ENCODE measurements at places on chromosomes 7 and 10.

DNA sequence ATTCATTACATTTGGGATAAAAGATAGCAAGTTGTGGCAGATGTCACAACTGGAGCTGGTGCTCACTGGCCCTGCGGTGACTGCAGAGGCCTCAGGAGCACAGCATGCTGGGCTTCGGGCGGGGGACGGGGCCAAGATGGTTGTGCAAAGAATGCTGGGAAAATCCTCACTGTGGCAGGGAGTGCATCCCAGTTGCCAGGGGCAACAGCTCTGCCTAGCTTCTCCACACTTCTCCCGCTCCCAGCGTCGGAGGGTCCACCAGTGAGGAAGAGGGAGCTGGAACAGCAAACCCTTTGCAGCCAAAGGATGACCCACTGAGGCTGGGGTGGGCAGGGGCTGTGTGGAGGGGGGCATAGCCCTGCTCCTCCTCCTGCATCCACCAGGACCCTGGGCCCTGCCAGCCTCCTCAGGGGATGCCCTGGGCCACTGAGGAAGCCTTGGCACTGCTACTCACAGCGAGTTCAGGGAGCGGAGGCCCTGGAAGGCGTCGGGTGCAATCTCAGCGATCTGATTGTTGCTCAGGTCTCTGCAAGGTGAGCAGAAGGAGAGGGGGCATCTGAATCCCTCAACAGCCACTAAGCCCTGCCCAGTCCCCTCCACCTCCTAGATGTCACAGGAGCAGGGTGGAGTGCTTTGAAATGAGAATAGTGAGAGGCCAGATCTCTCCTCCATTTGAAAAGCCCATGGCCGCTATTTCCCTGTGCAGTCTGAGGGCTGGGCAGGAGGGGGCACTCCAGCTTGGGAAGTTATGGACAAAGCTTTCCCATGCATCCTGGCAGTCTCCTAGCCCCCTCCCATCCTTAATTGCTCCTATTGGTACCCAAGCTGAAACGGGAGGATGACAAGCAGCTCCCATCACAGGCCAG lies 126.5 kb downstream of the SLIT1 start:
- no peak for DNase-seq

- DNase-seq = no peak
Measured at GRCh38 chr7:104767826-104768536, 246.0 kb upstream of the KMT2E start.

DNA sequence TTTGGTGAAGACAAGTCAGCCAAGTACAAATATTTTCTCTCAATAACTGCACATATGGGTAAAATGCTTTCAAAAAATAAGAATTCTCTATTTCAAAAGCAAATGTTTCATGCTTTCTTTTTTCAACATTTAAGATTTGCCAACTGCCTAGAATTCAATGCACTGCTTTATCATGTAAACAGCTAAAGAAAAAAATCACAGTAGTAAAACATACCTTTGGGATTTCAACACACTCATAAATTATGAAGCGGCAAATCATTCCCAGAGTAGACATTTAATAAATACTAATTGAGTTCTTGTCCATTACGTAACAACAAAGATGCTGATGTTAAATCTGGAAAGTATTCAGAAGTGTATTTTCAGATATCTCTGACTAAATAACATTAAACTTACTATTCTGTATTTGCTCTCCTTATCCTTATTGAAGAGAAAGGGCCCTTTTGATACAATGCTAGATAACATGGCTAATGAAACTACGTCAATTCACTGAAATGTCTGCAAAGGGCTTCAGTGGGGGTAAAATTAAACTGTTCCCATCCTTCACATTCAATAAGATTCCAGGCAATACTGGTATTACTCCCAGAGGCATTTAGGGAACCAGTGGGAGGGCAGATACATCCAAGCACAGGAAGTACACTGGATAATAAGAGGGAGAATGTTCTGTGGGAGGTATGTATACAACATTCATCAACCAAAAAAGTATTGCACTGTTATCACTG lies 13.9 kb downstream of the NAPEPLD start:
- no peak for DNase-seq

- no peak for DNase-seq
Measured at GRCh38 chr7:26928703-26929347, 64.4 kb upstream of the SKAP2 start.

DNA sequence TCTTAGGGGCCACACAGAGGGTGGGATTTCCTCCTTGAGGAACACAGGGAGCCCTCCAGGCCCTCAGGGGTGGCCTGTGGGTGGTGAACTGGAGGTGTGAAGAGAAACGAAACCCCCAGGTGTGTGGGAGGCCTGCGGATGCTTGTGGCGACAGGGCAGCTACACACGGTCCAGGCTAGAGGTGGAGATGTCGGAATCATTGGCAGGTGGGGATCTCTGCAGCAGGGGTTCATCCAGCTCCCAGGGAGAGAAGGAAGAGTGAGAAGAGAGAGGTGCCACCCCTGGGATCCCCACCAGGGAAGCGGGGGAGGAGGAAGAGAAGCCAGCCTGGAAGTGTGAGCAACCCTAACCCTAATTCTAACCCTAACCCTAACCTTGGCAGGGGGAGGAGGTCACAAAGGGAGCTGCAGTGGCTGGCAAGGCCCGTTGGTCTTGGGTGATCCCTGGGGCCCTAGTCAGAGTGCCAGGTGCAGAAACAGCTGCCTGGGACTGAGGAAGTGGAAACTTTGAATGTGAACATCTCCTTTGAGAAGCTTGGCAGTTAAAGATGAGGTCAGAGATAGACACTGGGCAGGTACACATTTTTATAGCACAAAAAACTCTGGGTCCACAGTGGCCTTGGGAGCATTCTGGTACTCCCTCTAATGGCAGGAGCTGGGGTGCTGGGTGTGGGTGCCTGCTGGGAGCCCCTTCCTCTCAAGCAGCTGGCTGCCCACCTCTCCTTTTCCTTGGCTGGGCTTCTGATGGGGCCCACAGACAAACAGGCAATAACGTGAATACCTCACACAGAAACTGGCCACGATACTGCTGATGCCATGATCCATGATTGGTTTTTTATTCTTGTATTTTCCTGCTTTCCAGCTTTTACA lies 6.8 kb upstream of the AEBP1 start:
- no peak for DNase-seq

- no peak for DNase-seq
Measured at GRCh38 chr10:88278912-88279311, 304.2 kb downstream of the RNLS start.
